ENCODE measurements at places on chromosomes 2 and 18.

GRCh38 chr18:13871701-13872100, 43.6 kb downstream of the MC2R start:
- no peak for DNase-seq

GRCh38 chr2:206232287-206233035, 42.0 kb upstream of the ZDBF2 start:
- DNase-seq, result no peak

- no peak for DNase-seq
These were observed 223.7 kb downstream of the ALK start for GRCh38 chr2:29697715-29698114.

GRCh38 chr2:69200107-69200520, 186.9 kb downstream of the GFPT1 start:
- no peak for DNase-seq
